ENCODE measurements at places on chromosomes 3 and 15.

- DNase-seq, result no peak
Measured at GRCh38 chr3:124999317-124999716, 56.5 kb downstream of the HEG1 start.

GRCh38 chr3:53288214-53288613 lies 32.4 kb upstream of the TKT start:
- DNase-seq, result no peak

GRCh38 chr15:29054171-29055045 lies 168.6 kb downstream of the APBA2 start:
- no peak for DNase-seq

- no peak for DNase-seq
Measured at GRCh38 chr3:103511891-103512290, 1077.1 kb downstream of the ZPLD1 start.

DNA sequence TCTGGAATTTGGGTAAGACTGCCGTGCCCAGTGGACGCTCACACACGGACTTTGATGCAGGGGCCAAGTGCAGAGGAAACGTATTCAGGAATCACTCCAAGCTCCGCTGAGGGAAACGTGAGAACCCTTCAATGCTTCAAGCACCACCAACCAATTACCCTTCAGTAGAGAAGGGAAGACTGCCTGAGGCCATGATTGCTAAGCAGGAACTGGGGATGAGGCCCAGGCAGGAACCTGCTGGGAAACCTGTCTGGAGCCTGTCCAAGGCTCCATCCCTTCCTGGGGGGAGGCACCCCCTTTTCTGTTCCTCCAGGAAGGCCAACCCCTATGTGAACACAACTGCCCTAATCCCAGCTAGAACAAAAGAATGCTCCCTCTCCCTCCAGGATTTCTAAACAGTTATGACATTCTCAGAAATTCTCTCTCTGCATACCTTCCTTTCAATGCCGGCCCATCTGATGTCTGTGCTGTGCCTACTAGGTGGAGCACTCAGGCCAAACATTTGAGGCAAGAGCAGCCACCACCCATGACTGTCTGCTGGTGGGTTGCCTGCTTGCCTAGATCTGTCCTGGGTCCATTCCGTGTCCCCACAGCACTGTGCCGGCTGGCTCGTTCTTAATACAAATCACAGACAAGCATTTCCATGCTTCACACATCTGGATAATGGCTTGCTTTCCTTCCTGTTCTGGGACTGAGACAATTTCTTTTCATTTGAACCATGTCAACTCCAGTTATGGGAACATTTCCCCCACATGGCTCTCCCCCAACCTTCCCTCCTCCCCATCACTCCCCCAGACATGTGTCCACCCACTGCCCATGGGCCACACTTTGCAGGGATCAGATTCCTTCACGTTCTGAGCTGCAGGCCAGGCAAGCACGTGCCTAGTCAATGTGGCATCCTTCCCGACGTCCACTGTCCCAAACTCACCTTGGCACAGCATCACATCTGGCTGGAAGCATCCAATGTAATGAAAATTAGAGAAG lies 149.4 kb downstream of the ADAMTS17 start:
- DNase-seq, result no peak

GRCh38 chr15:76644646-76645045 lies 260.5 kb downstream of the SCAPER start:
- no peak for DNase-seq

DNA sequence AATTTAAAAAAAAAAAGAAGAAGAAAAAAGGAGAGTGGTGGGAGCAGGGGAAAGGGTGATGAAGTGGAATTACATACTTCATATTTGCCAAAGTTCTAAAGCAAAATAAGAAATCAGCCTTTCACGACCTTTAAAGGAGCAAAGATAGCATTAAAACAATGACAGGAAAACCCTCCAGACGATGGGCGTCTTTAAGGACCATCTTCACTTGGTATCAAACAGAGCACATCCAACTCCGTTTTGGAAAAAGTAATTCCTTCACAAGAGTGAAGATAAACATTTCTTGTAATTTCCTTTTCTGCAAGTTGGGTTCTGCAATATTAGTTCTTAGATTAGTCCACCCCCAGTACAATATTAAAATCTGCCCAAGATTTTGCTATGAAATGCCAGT lies 32.8 kb downstream of the FRMD4B start:
- DNase-seq, result no peak

DNA sequence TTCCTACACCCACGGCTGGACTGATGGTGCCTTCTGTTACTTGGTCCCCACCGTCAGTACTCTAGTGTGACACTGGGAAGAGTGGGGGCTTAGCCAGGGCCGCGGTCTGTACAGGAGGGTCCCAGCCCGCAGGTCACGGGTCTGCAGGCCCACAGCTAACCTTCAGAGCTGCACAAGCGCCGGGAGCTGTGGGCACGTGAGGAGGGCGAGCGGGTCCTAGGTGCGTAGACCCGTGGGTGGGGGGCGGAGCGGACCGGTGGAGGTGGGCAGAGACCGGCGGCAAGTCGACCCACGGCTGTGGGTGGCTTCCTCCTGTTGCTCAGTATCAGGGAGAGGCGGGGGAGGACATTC lies 1.2 kb downstream of the TNFAIP8L3 start:
- no peak for DNase-seq

- no peak for DNase-seq
Measured at GRCh38 chr3:9727743-9728142, 3.8 kb upstream of the BRPF1 start.

- DNase-seq, result no peak
Measured at GRCh38 chr15:80864666-80865065, 85.5 kb downstream of the CEMIP start.

- no peak for DNase-seq
Measured at GRCh38 chr3:128329491-128330213, 137.0 kb downstream of the DNAJB8 start.

- DNase-seq, result no peak
Measured at GRCh38 chr3:96619475-96619874, 194.9 kb upstream of the EPHA6 start.

DNA sequence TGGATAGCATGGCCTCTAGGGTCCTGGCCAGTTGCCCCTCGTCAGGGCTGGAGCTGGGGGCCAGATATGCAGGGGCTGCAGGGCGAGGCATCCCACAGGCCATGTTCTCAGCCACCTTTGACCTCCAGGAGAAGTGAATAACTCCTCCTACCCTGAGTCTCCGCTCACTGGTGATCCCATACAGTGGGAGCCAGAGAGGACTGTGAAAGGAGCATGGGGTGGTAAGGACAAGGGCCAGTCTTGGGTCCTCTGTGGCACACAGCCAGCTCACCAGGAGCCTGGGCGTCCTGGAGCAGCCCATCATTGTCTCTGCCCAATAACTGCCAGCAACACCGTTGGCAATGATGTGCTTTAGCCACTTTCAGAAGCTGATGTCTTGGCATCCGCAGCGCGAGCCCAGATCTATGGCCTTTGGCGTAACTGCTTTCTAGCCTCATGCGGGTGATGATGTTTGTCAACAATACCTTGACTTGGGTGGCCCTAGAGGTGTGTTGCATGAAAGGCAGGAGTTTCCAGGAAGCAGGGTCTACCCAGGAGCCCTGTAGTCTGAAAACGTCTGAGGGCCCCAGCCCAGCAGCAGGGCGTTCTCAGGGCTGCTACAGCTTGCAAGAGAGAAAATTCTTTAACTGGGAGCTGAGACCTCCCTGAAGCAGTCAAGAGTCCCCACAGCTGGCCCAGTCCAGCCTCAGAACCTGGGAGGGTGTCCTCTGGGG lies 61.1 kb upstream of the IQSEC1 start:
- DNase-seq, result no peak

GRCh38 chr3:27356976-27357375 lies 12.2 kb downstream of the NEK10 start:
- no peak for DNase-seq

DNA sequence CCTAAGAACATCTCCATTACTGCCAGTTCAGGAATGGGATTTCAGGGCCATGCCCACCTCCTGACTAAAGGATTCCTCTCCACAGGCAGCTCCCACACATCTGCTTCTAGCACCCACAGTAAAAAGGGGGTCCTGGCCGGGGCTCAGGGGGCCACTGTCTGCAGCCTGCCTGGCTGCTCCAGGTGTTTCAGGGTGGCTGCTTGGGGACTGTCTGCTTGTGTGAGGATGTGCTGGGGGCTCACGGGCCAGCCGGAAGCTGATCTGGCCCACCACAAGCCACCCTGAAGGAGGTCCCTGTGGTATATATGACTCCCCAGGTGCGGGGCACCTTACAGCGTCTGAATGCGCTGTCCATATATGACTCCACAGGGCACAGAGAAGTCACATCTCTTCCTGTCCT lies 135.4 kb downstream of the NSMCE3 start:
- no peak for DNase-seq

DNA sequence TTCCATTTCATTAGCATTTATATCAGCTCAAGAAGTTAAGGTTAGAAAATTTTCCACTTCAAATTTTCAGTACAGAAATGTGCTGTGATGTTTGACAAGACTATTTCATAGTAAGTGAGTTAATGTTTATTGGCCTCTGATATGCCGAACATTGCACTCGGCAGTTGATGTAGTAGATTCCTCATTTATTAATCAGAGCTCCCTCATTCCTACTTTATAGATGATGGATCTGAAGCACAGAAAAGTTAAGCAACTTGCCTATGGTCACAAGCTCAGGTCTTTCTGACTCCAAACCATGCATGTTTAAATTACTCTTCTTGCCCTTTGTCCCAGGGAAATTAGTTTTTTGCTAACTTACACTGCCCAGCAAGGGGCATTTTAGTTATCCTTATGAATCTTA lies 92.0 kb downstream of the ATG7 start:
- no peak for DNase-seq

- DNase-seq, result no peak
Measured at GRCh38 chr15:58771621-58772250, 634 bp downstream of the MINDY2 start.

- no peak for DNase-seq
Measured at GRCh38 chr3:136543385-136543784, 208.8 kb downstream of the STAG1 start.

GRCh38 chr3:10950476-10951294 lies 41.9 kb upstream of the SLC6A1 start:
- no peak for DNase-seq
